ENCODE measurements at places on chromosomes 6 and 20.

- DNase-seq: no peak
Observed at GRCh38 chr6:166955865-166956443, 396 bp downstream of the RNASET2 start.

- DNase-seq: no peak
Observed at GRCh38 chr6:43953794-43954310, 173.4 kb downstream of the MRPL14 start.

GRCh38 chr20:58876437-58876836 is 23.9 kb downstream of the GNAS start:
- DNase-seq: no peak

DNA sequence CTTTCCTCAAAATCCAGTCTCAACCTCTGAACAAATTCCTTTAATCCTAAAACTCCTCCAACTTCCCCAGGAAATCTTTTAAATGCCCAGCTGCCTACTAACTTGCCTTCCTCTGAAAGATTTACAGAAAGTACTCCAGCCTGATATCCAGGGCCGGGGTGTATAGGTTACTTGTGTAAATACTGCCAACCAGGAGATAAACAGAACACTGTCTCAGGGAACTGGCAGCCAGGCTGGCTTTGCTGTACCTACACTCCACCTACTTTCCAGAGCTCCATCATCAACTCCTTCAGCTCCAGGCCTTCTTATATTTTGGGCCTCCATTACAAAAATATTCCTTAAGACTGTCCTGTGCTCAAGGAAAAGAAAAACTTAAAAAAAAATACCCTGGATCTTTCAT is 85.9 kb downstream of the CEP162 start:
- no peak for DNase-seq

DNA sequence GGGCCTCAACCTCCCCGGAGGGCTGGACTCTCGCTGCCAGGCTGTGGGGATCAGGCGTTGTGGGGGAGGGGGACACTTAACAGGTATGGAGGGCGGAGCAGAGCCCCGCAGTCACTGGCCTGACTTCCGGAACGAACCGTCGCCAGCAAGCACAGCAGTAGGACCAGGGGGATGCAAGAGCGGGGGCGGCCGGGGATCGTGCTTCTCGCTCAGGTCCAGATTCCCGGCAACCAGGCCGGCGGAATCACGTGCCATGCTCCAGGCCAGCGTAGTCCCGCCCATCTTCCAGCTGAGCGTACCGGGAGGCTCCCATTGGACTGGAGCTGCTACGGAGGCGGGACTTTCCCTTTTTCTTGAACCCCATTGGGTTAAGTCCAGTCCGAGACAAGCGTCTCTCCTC is 10.0 kb upstream of the POU5F1 start:
- DNase-seq: no peak

DNA sequence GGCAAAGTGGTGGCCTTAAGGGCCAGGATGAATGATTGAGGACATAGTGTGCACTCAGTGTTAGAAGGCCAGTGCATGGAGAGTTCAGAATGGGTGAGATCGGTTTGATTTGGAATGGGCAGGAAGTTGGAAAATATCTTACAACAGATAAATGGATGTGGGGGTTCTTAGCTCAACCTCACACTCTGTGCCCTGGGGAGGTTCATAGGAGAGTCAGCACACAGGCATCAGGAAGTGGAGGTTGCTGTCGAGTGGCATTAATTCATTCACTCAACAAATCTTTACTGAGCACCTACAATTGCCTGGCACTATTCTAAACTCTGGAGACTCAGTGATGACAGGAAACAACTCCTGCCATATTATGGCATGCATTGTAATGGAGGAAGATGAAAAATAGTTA is 313.7 kb upstream of the SUPT3H start:
- no peak for DNase-seq

DNA sequence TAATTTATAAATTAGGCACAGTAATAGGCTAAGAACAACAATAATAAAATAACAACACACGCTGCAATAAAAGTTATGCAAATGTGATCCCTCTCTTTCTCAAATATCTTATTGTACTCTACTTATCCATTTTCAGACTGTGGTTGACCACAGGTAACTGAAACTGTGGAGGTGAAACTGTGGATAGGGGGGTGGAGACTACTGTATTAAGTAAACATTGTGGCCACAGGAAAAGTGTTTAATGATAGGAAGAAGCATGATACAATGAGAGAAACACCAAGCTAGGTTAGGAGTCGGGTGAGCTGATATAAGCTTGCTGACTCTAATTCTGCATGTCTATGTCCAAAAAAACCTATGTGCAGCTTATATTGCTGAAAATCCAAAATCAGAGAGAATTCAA is 23.0 kb downstream of the NHLRC1 start:
- no peak for DNase-seq

GRCh38 chr6:74731931-74732330 is 473.9 kb downstream of the COL12A1 start:
- no peak for DNase-seq

DNA sequence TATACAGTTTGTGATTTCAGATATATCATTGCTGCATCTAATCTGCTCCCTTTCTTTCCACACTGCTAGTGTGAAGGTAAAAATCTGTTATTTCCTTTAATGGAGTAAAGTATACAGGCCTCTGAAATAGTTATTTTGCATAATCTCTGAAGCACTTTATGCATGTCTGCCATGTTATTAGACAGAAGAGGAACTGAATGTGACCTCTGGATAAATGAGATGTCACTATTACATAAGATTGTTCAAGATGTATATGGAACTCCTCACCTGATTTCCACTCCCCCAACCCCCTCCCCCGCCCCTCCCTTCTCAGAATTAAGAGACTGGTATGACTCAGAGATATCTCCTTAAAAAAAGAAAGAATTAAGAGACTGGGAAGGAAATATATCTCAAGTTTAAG is 26.3 kb downstream of the SERINC1 start:
- DNase-seq: no peak

DNA sequence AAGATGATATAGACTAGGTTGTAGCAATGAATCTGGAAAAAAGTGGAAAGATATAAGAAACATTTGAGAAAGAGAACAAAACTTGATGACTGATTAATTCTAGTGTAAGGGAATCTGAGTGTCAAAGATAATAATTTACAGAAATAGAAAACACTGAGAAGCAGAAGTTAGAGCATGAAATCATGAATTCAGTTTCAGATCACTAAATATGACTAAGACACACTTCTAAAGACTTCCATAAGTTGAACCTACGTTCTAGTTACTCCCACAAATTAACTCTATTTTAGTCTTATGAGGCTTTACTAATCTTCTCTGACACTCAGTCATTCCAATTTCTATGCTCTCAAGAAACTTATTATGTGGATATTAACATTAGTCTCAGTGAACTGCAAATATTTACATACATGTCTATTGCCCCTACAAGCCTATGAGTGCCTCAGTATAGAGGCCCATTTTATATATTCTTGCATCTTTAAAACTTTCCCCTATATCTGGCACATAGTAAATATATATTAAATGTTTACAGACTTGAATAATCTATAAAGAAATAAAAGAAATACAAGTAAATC is 30.4 kb downstream of the IBTK start:
- DNase-seq: no peak

DNA sequence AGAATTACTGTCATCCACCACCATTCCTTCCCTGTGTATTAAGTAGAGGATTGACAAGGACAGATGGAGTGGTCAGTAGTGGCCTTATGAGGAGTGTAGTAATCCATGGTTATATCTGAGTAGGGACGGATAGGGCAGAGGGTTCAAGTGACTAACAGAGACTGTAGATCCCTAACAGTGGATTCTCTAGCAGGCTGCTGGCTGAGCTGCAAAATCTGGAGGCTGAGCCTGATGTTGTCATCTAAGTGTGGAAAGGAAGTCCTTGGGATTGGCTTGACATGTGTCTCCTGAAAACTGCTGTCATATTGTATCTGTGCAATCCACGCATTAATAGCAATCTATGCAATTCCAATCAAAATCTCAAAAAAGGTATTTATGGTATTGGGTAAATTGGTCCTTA is 94.2 kb downstream of the WASF1 start:
- DNase-seq: no peak

DNA sequence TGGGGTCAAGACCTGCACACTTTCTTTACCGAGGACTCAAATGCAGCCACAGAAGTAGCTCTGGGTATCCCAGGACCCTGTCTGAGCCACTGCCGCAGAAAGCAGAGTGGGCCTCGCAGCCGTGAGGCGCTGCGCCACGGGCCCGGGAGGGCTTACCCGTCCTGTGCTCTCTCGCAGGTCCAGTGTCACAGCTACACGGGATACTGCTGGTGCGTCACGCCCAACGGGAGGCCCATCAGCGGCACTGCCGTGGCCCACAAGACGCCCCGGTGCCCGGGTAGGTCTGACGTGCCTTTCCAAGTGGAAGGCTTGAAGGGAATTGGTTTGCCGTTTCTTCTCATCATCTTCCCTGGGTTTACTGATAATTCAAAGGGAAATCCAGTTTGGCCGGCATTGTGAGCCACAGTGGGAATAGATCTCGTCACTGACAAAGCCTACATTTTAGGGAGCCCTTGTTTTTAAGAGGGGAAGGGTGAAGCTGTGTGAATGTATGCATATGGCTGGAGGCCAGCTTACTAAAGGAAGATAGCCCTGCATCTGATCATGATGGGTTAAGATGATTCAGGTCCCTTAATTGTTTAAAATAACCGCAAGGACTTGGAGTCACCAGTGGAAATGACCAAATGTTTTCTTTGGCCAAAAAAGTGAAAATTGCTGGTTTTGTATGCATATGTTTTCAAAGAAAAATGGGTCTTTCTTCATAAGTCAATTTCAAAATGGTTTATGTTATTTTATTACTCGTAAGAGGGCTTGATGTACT is 86.6 kb downstream of the SMOC2 start:
- no peak for DNase-seq

- no peak for DNase-seq
Observed at GRCh38 chr20:43744151-43744611, 17.4 kb upstream of the GTSF1L start.

- DNase-seq: no peak
Observed at GRCh38 chr6:41784581-41785171, 2.8 kb upstream of the TOMM6 start.

DNA sequence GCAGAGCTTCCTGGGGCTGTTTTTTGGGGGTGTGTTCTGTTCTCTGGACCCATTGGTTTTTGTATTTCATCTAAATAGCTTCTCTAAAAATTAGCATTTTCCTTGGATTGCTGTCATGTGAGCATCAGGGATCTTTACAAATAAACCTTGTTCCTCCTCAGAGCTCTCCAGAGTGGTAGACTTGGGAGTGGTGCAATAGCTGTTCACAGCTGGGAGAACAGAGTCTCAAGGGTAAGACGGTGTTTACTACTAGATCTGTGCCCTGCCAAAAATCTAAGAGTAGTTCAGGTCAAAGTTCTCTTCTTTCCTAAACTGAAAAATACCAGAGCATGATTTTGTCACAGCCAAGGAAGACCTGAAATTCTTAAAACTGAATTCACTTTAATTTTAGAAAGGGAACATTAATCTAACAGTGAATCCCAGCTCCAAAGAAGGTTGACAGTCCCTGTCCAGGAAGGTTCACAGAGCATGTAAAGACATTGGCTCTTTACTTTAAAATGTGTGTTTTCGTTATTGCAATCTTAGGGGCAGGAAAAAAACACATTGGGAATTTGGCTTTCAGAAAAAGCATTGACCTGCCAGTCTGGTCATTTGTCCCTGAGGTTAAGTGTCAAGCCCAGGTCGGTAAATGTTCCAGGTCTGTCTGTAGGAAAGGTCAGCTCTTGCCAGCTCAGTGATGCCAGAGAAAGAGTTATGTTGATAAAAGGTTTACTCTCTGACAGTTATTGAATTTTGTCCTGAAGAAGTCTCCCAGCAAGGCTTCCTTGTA is 43.3 kb downstream of the VAPB start:
- DNase-seq: no peak

DNA sequence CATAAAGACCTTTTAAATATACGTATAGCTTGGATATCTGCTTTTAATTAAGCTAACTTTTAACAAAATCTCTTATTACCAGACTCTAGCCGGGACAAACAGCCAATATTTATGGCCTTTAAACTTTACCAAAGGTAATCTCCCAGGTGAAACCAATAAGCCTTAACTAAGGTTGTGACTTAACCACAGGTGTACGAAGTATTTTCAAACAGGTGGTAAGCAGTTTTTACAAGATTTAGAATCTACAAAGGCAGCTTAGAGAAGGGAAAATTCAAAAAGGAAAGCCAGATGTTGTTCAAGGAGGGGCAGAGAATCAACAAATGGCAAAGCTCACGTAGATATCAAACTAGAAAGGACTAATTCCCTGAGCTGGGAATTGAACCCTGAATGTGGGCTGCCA is 15.8 kb downstream of the WFDC2 start:
- DNase-seq: no peak

- DNase-seq: no peak
Observed at GRCh38 chr6:38933426-38933825, 115.2 kb upstream of the GLP1R start.

DNA sequence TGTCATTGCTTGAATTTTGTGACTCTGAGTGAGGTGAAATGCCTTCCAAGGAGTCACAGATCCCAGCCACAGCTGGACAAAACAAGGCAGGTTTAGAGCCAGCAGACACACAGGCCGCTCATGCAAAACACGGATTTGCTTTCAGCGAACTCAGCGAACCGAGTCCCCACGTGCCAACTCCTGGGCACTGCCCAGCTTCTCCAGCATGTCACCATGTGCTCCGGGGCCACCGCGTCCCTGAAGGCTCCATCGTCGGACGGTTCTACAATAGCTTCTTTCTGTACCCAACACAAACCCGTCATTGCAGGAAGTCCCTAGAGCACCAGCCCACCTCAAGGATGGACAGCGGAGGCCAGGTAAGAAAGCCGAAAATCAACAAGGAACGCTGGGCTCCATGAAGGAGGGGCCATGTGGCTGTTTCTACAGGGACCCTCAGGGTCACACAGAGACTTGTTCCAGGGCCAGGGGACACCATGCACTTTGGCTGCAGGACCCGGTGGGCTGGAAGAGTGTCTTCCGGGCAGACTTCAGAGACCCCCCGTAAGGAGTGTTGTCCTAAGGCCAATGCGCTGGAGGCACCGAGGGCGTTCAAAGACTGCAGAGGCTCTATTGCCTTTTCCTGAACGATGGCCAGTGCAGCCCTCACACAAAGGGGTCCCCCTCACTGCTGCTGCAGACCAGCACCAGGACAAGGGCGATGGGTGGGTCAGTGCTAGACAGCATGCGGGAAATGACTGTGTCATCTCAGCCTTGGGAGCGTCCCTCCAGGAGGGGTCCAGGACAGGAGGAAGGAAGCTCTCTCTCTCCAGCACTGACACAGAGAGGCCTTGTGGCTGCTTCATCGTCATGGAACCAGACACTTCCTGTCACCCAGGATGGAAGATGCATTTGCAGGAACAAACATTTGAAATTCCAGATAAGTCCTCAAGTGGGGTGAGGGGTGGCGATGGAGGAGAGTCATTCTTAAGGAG is 19.8 kb downstream of the DACT2 start:
- DNase-seq: no peak

DNA sequence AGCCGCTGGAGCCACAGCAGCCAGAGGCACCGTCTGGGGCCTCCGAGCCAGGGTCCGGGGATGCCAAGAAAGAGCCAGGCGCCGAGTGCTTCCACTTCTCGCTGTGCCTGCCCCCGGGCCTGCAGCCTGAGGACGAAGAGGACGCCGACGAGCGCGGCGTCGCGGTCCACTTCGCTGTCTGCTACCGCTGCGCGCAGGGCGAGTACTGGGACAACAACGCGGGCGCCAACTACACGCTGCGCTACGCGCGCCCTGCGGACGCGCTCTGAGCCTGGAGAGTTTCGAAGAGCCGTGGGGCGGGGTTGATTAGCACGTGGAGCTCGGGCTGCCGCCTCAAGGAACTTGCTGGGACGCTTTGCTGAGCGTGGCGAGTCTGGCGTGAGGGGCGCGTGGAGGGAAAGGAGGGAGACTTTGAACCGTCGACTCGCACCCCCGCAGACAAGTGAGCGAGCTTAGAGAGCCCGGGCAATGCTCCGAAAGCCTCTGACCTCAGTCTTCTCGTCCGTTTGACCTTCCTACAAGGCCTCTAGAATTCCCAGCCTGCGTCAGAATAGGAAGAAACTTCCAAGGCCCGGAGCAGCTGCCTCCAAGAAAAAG is 1.3 kb downstream of the PPP1R3G start:
- no peak for DNase-seq
